Lung (tissue), 17 donors: ENCODE measurements at places on chromosomes 12 and 14. TPM values are rescaled to one million over a fixed set of nuclear protein-coding genes. Genes with fewer than 3 reads are reported as not detected.

ADAM21 gene
- total RNA-seq = 0.17 TPM

RGS6 gene
- total RNA-seq = 5.4 TPM

WSCD2 gene
- total RNA-seq = 0.71 TPM

SYT10 gene
- total RNA-seq = 0.12 TPM

KERA gene
- not detected for total RNA-seq

CAPRIN2 gene
- 43.5 TPM for total RNA-seq

RAD52 gene
- total RNA-seq = 10.9 TPM

TEX22 gene
- 0.40 TPM for total RNA-seq

LTBP2 gene
- total RNA-seq = 78.4 TPM

BCL11B gene
- total RNA-seq = 1.0 TPM

TSPAN9 gene
- total RNA-seq = 40.1 TPM

MYF5 gene
- not detected for total RNA-seq

C12orf54 gene
- 1.5 TPM for total RNA-seq

NAV3 gene
- 12.5 TPM for total RNA-seq

PLEK2 gene
- 4.9 TPM for total RNA-seq

RFX4 gene
- not detected for total RNA-seq

OAS3 gene
- 31.9 TPM for total RNA-seq
